ENCODE measurements at places on chromosomes 2 and 18.
A peak's percentile ranks its signal among the peaks of the same experiment; 100 is the strongest.

DNA sequence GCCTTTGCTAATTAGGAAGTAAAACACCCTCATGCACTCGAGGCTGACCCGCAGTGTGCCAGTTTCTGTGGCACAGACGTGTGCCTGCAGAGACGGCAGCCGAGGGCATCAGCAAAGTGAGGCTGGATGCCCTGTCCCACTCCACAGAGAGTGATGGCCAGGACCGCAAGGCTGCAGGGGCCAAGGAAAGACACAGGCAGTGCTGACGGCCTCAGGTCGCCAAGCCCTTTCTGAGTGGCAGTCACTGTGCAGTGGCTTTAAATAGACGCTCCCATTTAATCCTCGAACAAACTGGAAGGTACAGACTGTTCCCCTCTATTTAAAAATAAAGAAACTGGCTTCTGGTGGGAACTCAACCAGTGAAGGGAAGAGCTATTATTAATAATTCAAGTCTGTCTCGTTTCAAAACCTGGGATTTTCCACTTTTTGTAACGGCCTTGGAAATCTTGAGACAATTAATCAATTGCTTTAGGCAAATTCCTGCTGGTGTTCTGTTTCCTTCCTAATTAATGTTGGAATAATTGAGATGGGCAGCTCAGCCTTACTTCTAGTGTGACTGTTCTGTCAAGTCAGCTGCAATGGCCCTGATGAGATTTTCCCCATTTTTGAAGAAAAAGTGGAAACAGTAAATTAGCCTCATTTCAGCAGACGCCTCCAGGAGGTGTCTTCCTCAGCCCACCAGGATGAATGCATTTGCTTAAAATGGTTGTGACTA lies 644.6 kb upstream of the RAB6C start:
- no peak for DNase-seq

DNA sequence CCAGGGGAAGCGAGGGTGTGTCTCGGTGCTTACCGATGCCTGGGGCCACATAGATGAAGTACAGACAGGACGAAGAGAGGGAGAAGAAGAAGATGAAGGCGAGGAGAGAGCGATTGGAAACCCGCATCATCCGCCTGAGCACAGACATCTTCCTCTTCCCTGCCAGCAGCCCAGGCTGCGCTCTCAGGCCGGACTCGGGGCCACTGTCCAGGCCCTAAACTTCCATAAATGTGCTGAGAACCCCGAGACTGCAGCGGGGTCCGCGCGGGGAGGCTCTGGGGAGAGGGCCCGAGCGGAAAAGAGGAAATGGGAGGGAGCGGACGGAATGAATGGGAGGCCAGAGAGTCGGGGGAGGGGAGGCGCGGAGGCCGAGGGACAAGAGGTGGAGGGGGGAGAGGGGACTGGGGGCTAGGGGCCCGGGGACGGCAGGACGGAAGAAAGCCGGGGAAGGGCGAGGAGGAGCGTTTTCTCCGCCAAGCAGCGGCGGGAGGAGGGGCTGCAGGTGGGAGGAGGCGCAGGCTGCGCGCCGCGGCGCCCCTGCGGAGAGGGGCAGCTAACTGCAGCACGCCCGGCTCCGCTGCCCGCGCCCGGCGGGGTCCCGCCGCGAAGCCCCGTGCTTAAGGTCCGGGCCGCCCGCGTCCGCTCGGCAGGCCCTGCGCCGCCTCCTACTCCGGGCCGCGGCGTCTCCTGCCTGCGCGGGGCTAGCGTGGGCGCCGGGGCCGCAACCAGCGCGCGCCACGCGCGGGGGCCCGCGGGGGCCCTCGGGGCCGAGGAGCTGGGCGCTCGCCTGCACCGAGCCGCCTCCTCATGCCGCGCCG lies at the start of gene B4GALT6:
TSS of gene B4GALT6 (minus strand) at position 303 of the 818 bp plus-strand sequence. CDS start at position 148, 155 bp downstream.
- no peak for DNase-seq

GRCh38 chr2:197964720-197965119 lies 160.3 kb downstream of the PLCL1 start:
- no peak for DNase-seq

- no peak for DNase-seq
Observed at GRCh38 chr2:239257511-239257937, 143.3 kb downstream of the HDAC4 start.

DNA sequence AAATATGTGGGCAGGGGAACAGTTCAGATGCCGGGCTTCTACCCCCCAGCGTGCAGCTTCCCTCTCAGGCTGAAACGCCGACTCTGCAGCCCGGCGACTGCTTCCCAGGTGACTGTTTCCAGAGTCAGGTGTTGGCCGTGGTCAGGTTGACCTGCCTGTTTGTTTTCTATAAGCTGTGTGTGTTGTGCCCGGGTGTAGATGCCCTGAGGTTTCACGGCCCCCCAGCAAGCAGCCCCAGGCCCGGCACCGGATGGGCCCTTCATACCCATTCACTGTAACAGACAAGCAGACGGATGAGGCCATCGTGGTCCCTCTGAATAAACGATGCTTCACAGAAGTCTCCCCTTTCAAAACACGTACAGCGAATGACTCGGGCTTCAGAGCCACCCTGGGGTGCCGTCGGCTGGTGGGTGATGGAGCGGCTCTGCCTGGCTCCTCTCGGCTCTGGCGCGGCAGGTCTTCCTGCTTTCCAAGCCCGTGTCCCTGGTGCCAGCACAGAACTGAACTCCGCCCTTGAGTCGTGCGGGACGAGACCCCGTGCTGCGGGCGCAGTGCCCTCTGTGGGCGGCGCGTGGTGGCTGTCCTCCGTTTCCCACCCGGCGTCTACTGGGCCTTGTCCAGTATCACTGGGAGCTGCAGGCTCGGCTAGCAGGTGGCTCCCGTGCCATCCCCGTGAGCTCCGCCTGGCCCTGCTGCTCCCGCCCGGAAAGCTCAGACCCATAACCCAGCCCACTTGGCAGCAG lies 15.0 kb upstream of the KCNG2 start:
- no peak for DNase-seq

DNA sequence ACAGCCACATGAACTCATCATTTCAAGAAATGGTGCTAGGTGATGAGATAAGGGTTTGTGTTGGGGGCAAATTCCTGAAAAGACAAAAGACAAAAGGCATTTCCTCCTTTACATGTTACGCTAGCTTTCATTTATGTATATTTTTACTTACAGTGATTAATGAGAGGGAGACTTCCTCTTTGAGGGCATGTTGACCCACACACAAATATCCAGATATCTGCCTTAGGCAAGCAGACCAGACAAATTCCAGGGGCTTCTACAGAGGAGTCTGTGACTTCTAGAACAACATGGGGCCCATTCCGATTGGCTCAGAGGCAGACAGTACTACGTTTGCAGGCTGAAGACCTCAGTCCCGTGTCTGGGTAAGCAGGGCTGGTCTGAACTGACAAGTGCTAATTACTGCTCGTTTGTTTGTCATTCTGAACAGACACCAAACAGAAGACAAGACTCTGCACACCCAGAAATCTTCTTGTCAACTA lies 74.8 kb upstream of the ST6GAL2 start:
- no peak for DNase-seq

GRCh38 chr2:191376981-191377629 lies 131.9 kb downstream of the MYO1B start:
- peak; percentile 68 for DNase-seq

Data from AG09319 (cell line).